ENCODE measurements at places on chromosomes 5 and 9.

DNA sequence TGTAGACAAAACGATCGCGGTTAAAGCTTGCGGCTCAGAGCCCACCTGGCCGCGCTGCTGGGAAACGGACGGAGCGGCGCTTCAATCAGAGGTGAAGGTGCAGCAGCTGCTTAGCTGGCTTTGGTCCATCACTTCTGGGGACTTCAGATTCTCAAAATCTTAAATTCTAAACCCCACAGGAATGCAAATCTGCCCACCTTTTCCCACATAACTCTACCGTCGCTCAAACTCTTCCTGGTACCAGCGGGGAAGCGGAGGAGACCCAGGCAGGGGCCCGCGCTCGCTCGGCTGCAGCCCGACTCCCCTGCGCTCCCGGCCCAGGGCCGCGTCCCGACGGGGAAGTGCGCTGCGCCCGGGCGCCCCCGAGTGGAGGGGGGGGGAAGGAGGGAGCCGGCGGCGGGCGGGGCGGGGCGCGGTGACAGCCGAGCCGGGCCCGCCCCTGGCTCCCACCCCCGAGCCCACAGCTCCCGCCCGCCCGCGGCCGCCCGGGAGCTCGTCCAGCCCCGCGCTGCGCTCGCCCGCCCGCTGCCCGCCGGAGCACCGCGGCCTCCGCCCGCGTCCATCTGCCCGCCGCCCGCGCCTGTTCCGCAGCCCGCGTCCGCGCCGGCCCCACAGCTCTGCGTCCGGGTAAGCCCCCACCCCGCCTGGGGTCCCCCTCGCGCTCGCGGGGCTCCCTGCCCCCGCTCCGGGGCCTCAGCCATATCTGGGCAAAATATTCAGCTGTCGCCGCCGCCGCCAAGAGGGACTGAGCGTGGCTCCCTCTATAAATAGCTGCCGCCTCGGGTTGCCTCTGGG is at the start of gene TMOD1:
TSS of gene TMOD1 (plus strand) at position 490 of the 795 bp plus-strand sequence. CDS start 22,523 bp downstream, outside the sequence.
- DNase-seq: peak; percentile 76

DNA sequence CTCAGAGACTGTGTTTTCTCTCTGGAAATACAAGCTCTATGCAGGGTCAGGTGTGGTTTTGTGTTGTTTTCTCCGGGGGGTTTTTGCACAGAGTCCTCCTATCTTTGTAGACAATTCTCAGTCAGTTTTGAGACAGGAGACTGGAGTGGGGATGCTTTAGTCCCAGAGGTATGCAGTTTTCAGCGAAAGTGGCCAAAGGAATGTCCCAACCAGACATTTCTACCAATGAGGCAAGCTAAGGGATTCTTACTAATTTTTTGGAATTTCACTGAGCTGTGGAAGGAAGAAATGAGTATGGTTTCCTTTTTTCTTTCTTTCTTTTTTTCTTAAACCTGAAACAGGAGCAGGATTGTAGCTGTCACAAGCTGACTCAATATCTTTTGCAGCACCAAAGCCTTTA is 35.3 kb upstream of the PLPP1 start:
- DNase-seq: no peak

DNA sequence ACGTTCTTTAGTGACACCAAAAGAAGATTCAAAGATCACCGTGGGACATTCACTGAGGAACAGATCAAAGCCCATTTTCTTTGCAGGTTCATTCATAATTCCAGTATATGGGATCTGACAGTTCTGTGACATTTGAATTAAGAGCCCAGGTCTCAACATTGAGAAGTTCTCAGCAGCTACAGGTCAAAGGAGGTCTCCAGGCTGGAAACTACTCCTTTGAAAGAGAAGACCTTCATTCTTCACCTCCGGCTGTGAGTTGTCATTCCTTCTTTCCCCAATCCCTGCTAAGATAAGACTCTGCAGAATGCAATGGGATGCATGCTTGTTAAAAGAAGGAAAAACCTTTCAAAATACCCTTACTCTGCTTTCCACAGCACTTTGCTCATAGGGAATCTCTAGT is 79.0 kb downstream of the COL23A1 start:
- no peak for DNase-seq

DNA sequence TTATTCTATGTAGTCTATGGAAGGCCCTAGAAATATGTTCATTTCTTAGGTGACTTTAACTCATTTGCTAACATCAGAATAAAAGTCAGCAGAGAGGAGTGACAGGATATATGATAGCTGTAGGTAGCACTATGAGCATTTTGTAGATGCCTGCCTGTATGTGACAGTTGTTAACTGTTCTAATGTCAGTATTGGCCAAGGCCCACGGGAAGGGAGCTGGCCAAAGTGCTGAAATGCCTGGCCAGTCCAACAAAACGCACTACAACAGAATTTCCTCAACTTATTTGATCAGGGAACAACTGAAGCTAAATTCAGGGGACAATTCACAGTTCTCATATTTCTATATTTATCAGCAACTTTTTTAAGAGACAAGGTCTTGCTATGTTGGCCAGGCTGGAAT is 20.8 kb downstream of the SV2C start:
- peak; percentile 23 for DNase-seq

GRCh38 chr5:125042261-125042890 is 295.9 kb upstream of the ZNF608 start:
- no peak for DNase-seq

DNA sequence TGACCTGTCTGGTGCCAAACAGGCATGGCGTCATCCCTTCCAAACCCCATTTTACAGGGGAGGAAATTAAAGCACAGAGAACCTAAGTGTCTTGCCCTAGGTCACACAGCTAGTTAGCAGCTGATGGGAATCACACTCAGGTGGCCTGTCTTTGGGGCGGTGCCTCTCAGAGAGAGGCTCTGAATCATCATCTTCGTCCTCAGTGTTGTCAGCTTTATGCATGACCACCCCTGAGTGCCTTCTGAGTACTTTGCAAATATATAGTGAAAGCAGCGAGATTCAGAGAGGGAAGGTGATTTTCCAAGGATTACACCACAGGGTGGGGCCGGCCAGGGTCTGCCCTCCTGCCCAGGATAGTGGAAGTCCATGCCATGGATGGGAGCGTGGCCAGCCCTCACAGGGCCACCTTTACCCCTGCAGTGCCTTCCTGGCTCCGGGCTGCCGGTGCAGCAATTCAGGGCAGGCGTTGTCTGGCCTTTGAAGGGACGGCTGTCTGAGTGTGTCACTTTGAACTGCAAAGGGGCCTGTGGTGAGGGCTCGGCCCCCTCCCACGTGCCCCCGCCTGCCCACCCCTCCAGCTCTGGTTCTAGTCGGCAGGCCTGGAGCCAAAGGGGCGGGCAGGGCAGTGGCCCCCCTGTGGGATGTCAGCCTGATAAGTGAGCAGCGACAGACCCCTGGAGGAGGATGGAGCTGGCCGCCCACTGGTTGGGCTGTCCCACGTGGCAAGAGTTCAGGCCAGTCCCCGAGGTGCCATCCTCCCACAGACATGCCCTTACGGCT is 16.9 kb downstream of the LMX1B start:
- DNase-seq: no peak

GRCh38 chr5:169631360-169631759 is 5.7 kb upstream of the DOCK2 start:
- DNase-seq: no peak

DNA sequence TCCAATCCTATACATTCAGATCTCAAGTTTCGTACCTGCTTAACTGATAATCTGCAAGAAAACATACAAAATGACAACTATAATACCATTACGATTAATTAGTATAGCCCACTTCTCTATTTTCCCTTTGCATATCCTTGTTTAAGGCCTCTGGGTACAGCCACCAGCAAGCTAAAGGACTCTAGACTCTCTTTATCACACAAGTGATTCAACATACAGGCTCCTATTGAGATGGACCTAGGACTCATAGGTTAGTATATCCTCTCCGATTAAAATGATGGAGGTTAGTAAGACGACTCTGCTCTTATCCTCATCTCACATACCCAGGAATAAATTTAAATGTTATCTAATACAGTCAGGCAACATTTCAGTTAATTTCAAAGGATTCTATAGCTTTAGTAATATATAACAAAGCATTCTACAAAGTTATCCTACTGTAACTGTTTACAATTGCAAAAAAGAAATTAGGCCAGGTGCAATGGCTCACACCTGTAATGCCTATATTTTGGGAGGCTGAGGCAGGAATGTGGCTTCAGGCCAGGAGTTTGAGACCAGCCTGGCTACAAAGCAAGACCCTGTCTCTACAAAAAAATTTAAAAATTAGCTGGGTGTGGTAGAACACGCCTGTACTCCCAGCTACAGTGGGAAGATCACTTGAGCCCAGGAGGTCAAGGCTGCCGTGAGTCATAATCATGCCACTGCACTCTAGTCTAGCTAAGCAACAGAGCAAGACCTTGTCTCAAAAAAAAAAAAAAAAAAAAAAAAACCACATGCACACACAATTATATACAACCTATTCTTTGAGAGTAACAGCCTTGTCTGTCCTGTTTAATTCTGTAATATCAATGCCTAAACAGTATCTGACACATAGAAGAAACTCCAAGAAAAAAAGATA is 15.4 kb downstream of the HAUS6 start:
- DNase-seq: peak; percentile 36

GRCh38 chr5:4255441-4255840 is 659.8 kb downstream of the IRX1 start:
- no peak for DNase-seq

DNA sequence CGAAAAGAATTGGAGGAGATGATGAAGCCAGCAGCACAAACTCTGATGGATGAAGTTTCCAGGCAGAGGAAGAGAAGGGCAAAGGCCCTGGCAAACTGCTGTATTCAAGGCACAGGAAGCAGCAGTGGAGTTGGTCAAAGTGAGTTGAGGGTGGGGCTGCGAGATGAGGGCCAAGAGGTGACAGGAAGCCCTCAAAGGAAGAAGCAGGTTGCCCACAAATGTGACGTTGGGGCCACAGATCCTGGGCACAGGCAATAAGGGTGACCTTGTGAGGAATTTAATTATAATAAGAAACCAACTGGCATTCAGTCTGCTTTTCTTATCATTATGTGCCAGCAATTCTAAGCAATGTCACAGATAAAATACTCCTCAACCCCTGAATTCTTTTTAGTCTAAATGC is 261.8 kb downstream of the CTNND2 start:
- no peak for DNase-seq

- DNase-seq: no peak
These were observed 18.0 kb upstream of the CDC23 start for GRCh38 chr5:138230981-138231589.

DNA sequence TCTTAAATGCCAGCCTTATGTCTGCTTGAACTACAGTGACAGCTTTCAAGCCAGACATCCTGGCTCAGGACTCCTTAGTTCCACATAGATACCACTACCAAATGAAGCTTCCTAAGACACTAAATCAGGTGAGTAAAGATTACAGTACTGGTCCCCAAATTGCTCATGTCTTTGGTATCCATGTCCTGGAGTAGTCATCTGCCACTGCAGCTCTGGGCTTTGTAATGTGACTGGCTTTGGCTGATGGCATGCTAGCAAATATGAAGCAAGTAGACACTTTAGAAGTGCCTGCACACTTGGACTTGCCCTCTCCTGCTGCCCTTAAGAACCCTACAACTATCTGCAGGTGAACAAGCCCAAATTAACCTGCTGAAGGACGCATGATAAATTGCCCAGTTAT is 334.9 kb downstream of the BNC2 start:
- DNase-seq: no peak

DNA sequence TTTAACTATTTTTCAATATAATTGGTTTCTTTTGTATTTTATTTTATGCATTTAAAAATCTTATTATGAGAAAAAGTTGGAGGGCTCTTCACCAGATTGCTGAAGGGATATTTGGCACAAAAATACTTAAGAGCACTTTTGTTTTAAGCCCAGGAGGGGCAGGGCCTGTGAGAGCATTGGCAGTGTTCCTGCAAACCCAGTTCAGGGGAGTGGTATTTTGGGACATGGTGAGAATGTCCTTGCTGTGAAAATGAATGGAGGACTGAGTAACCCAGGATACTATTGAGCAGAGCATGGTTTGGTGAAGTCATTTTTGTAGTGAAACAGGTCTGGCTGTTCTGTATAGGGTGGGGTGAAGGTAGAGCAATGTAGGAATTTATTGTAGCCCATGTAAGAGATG is 121.4 kb downstream of the KCTD16 start:
- no peak for DNase-seq

DNA sequence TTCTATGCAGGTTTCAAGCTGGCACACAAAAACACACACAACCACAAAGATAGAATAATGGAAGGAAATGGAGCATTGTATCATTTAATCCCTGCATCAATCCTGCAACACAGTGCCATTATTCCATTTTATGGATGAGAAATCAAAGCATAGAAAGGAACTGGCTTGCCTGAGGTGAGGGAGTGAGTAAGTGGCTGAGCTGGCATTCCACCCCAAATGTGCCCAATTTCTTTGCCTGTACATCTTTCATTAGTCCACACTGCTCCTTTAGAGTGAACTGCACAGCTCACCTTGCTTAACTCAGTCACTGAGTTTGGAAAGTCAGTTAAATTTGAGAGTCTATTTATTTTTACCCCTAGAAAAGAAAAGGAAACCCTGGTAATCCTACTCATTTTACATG is 28.9 kb downstream of the ZNF366 start:
- DNase-seq: no peak

- peak; percentile 24 for DNase-seq
These were observed 66.8 kb downstream of the ARL15 start for GRCh38 chr5:54243483-54244080.

- no peak for DNase-seq
These were observed 199.6 kb downstream of the CRB2 start for GRCh38 chr9:123555646-123556045.

DNA sequence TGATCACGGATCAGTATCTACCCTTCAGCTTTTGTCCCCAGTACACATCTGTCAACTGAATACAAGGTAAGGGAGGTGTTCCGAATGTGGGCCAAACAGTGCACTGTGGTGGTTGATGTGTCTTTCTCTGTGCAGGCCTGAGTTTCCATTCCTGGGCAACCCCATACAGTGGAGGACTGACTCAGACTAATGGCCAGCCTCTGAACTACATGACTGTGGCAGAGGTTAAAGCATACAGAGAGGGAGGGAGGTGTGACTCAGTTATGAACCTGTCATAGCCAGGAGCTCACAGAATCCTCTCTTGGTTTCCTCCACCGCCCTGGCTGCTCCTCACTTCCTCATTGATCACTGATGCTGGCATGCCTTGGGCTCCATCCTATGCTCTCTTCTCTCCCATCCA is 136.4 kb upstream of the TAS2R1 start:
- peak; percentile 16 for DNase-seq

DNA sequence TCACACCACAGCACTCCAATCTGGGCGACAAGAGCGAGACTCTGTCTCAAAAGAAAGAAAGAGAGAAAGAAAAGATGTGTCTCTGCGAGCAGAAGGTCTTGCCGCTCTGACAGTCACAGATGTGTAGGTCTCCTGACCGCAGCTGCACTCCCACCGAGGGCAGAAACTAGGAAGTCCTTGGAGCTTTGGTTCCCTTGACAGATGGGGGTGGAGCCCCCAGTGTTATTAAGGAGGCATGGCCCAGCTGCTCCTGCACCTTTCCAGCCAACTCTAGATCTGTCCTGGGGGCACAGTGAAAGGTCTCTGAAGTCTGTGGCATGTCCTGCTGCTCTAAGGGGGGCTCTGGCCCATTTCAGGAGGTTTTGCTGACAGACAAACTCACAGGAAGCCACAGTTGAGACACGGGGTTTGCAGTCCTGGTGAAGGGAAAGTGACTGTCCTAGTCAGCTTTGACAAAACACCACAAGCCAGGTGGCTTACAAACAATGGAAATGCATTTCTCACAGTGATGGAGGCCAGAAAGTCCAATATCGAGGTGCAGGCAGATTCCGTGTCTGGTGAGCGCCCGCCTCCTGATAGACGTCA is 9.0 kb upstream of the DIPK1B start:
- DNase-seq: no peak

- no peak for DNase-seq
These were observed 277.2 kb upstream of the NR4A3 start for GRCh38 chr9:99544526-99544925.

Data from SW480 (cell line).